ENCODE measurements at places on chromosomes 12 and 14.

GRCh38 chr12:88437226-88437625 is 143.0 kb downstream of the KITLG start:
- no peak for DNase-seq

GRCh38 chr12:48075832-48076231 is 30.0 kb downstream of the SENP1 start:
- no peak for DNase-seq

- no peak for DNase-seq
Measured at GRCh38 chr14:96626121-96626768, 124.1 kb downstream of the PAPOLA start.

DNA sequence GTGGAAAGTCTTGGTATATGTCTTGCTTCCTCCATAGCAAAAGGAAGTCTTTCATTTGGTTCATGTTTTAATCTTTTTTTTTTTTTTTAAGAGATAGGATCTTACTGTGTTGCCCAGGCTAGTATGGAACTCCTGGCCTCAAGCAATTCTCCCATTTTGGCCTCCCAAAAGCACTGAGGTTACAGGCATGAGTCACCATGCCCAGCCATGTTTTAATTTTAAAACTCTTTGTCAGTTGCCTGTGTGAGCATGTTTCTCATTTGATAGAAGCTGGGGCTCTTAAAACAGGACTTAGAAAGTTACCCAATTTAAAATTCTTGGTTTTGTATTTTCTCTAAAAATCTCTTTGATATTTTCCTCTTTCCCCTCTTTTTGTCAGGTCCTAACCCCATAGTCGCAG is 45.0 kb upstream of the REP15 start:
- DNase-seq = no peak

DNA sequence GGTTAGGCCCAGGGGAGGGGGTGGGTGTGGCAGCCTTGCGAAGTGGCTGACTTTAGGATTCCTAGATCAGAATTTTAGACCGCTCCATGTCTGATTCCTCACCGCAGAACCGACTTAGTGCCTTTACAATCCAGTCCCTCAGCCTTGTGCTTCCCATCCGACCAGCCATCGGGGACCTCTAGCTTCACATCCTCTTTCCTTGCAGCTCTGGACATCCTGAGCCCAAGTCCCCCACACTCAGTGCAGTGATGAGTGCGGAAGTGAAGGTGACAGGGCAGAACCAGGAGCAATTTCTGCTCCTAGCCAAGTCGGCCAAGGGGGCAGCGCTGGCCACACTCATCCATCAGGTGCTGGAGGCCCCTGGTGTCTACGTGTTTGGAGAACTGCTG is 557 bp downstream of the COPS7A start:
- DNase-seq = no peak

GRCh38 chr12:42819846-42820245 is 230.3 kb upstream of the PRICKLE1 start:
- no peak for DNase-seq

GRCh38 chr12:14655284-14655683 is 41.1 kb downstream of the GUCY2C start:
- no peak for DNase-seq

- no peak for DNase-seq
Measured at GRCh38 chr14:32576088-32576795, 247.1 kb downstream of the AKAP6 start.

GRCh38 chr12:2618291-2618995 is 176.3 kb upstream of the FKBP4 start:
- no peak for DNase-seq
